Hematopoietic multipotent progenitor cell (in vitro differentiated cells): ENCODE measurements at places on chromosomes 11 and 22.

DNA sequence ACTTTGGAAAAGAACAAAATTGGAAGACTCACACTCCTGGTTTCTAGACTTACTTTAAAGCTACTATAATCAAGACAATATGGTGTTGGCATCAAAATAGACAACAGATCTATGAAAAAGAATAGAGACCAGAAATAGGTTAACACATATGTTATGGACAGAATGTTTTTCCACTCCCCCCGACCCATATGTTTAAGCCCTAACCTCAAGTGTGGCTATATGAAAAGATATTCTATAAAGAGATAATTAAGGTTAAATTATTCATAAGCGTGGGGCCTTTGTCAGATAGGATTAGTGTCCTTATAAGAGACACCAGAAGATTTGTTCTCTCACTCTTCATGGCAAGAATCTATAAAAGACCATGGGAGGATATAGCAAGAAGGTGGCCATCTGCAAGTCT lies 440.0 kb downstream of the AASDHPPT start:
- no peak for DNase-seq

GRCh38 chr22:32334660-32335365 lies 22.9 kb upstream of the RFPL3 start:
- DNase-seq = no peak

GRCh38 chr22:48051796-48052620 lies 1289.6 kb downstream of the TBC1D22A start:
- no peak for DNase-seq

GRCh38 chr22:36469094-36469710 lies 12.2 kb downstream of the TXN2 start:
- DNase-seq = no peak

GRCh38 chr11:62449451-62449851 lies 30.6 kb downstream of the SCGB1A1 start:
- DNase-seq = no peak

DNA sequence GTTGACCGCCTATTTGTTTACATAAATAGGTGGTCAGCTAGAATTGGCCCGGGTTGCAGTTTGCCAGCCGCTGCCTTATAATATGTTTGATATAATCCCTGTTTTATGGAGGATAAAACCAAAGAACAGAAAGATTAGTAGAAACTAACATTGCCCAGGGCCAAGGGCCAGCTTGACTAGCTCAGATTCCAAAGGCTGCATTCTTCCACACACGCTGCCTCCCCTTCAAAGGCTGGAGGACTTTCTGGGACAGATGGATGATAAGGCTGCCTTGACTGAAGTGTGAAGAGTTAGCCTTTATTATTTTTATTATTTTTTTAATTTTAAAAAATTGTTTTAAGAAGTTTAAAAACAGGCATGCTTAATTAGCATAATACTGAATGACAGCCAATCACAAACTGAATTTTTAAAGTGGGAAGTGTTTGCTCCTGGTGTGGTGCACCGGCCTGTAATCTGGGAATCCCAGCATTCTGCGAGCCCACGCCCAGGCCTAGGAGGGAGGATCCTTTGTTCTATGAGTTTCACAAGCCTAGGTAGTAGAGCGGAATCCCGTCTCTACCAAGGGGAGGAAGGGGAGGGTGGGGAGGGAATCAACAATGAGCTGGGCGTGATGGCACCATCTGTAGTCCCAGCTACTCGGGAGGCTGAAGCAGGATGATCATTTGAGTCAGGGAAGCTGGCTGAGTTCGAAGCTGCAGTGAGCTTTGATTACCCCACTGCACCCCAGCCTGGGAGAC lies 114.9 kb downstream of the NAV2 start:
- DNase-seq = no peak

GRCh38 chr22:17767233-17768065 lies 6.8 kb downstream of the BID start:
- DNase-seq = no peak

GRCh38 chr11:17630936-17631335 lies 83.9 kb downstream of the OTOG start:
- DNase-seq = no peak

DNA sequence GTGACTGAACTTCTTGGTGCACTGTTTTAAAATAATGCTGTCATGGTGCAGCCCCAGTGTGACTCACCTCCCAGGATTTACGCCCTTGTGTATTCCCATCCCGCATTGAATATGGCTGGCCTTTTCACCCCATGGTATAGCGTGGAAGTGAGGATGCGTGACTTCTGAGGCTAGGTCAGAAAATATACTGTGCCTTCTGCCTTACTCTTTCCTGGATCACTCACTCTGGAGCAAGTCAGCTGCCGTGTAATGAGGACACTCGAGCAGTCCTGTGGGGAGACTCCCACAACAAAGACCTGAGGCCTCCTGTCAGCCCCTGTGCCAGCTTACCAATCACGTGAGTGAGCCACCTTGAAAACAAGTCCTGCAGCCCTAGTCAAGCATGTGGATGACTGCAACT lies 471.9 kb upstream of the KIRREL3 start:
- no peak for DNase-seq

- no peak for DNase-seq
Observed at GRCh38 chr11:17770048-17770652, 35.6 kb downstream of the KCNC1 start.

DNA sequence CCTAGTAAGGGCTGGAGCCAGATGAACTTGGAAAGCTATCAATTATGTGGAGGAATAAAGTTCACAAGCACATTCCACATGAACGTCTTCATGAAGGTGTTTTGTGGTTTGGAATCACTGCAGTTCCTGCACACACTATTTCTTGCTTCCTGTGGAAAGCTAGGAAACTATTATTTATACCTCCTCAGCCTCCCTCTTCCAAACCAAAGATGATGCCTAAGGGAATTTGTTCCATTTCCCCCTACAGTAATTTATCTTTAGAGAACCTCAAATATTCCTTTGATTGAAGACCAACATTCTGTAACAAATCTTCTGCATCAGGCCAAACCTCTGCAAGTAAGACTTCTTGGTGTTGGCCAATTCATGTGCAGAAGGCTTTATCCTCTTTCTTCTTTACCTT lies 115.8 kb upstream of the ARHGAP20 start:
- DNase-seq = no peak

GRCh38 chr11:23124996-23125395 lies 264.7 kb upstream of the CCDC179 start:
- no peak for DNase-seq

- DNase-seq = peak; percentile 34
Observed at GRCh38 chr11:122853971-122854446, 15.7 kb downstream of the CRTAM start.

GRCh38 chr11:45662665-45663485 lies 2.5 kb downstream of the CHST1 start:
- DNase-seq = peak; percentile 81

- no peak for DNase-seq
Observed at GRCh38 chr11:2661173-2662023, 38.4 kb downstream of the KCNQ1OT1 start.

DNA sequence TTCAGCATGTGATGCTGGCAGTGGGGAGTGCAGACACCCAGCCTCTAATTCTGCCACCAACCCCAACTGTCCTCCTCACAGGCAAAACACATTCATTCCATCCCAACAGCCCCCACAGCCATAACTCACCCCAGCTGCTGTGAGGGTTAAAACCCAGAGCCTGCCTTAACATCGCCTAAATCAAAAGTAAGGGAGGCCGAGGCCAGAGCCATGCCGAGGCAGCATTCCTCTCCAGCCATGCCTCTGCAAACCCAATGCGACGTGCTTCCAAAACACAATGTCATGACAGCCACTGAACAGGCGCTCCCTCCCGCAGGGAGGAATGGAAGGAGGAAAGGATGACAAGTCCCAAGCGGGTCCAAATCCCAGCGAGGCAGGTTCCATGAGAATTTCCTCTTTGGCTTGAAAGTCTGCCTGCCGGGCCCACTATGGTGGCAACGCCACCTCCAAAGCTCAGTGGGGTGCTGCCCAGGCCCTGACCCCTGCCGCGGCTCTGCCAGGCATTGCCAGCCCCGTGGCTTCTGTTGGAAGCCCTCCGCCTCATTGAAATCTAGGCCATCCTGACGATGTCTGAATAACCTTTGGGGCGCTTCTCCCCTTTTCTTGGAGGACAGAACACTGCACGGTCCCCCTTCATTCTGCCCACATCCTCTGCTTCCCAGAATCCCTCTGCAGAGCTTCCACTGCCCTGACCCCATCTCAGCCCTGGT lies 472.3 kb downstream of the BRD1 start:
- DNase-seq = no peak

DNA sequence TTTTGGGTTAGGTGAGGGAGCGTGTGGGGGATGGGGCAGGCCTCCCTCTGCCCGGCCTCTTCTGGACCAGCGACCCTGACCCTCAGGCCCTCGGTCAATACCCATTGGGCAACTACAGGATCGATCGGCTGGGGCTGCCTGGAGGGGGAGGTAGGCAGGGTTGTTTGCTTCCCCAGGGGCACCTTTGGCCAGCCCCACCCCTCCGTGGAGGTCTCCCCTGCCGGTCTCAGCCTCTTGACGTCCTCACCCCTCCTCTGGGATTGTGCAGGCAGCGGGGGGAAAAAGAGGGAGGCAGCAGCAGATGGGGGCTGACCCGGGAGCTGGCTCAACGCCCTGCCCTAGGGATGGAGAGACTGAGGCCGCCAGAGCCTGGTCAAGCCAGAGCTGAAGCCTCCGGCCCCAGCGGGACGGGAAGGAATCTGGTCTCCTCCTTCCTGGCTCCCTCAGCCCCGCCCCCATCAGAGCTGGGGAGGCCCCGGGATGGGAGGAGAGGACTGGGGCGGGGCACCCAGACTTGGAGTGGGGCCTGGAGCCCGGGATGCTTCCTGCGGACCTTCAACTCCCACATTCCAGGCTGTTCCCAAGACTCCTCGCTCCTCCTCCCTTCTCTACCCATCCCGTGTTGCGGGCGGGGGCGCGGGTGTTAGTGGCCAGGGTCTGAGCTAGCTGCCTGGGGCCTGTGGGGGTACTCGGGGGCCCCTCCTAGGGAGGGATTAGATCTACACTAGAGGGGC lies 14.4 kb upstream of the CDC42EP1 start:
- DNase-seq = no peak

GRCh38 chr11:103622296-103622695 lies 414.1 kb upstream of the DDI1 start:
- no peak for DNase-seq

- DNase-seq = no peak
Observed at GRCh38 chr11:1206391-1207271, 16.2 kb upstream of the MUC5B start.
